ENCODE measurements at places on chromosomes 4 and X.

- no peak for DNase-seq
These were observed 1390.0 kb downstream of the STIM2 start for GRCh38 chr4:28250646-28251045.

- no peak for DNase-seq
These were observed 7.8 kb downstream of the ADH4 start for GRCh38 chr4:99136329-99136728.

DNA sequence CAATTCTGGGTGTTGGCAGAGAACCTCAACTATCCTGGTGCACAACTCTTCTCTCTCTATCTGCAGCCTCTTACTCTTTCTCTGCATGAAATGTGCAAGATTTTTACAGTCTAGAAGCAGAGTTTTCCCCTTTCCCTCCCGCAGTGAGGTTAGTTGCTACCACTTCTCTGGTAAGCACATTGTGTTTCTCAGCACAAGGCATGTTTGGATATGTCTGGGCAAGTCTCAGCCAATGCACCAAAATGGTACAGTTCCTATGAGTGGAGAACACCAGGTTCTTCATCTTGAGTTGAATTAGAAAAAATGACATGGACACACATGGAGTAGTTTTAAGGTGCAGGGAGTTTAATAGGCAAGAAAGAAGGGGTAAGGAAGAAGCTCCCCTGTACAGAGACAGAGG is 187.0 kb downstream of the CCNG2 start:
- no peak for DNase-seq

DNA sequence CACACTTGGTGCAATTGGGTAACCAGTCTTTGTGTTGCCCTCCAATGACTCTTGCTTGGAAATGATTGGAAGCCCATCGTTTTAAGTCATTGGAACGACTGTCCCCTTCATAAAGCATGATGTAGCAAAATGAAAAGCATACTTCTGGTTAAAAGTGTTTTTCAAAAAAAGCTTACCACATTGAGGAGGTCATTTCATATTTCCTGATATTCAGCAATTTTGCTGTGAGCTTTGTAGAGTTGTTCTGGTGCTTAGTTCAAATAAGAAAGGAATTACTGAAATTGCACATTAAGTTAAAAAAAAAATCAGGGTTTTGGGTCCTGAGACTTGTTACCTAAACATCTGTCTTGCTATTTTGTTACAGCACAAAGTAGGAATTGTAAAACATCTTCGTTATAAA is 51.8 kb downstream of the TBL1X start:
- DNase-seq: no peak

- DNase-seq: no peak
These were observed 10.1 kb downstream of the OTOP1 start for GRCh38 chr4:4216648-4217047.

- DNase-seq: no peak
These were observed 12.8 kb downstream of the TBC1D9 start for GRCh38 chr4:140743194-140743931.

DNA sequence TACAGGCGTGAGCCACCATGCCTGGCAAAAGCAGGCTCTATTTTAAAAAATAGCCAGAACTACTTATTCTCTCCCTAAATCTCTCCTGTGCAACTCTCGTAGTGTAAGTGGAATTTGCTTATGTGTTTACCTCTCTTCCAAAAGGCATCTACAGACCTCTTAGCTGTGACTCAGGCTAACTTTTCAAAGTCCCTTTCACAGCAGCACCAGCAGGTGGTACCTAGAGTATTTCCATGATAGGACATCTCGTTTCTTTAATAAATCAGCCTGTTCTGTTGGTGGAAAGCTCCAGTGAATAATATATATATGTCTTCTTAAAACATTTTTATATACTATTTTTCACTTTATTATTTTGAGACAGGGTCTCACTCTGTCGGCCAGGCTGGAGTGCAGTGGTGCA is 89.0 kb downstream of the NSUN7 start:
- DNase-seq: no peak

DNA sequence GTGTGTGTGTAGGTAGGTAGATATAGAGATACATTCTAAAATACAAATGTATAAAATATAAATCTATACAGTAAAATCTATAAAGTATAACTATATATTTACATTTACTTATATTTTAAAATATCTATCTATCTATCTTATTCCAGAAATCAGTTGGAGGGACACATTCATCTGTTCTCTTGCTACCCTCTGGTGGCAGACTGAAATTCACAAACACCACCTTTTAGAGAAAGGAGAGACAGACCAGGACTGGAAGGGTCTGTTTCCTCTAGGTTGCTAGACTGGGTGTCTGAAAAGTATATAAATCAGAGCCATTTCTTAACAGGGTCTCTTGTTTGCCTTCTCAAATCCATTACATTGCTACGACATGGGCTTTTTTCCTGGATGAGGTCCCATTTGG is 343.0 kb downstream of the OPHN1 start:
- DNase-seq: no peak

DNA sequence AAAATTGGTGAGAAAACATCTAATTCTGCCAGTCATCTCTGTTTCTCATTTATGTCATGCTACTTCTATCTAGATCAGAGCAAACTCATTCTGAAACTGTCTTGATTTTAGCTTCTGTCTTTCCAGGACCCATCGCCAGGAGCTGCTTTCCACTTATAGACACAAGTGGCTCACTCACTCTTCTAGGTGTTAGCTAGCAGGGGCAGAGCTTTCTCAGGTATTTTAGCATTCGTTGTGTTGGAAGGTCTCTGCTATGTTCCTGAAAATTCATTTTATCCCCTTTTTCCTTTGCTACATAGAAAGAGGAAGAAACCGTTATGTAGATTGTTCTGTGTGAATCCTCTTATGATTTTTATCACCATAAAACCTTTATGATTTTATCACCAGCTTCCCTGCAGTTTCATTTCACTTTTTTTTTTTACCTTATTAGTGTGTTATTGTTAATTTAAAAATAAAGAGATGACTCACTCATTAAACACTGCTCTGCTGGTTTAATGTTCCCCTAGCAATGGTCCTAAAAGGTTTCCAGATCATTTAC is 246.6 kb upstream of the AADAT start:
- DNase-seq: no peak

GRCh38 chr4:76055016-76055415 is 19.1 kb upstream of the CXCL11 start:
- no peak for DNase-seq

DNA sequence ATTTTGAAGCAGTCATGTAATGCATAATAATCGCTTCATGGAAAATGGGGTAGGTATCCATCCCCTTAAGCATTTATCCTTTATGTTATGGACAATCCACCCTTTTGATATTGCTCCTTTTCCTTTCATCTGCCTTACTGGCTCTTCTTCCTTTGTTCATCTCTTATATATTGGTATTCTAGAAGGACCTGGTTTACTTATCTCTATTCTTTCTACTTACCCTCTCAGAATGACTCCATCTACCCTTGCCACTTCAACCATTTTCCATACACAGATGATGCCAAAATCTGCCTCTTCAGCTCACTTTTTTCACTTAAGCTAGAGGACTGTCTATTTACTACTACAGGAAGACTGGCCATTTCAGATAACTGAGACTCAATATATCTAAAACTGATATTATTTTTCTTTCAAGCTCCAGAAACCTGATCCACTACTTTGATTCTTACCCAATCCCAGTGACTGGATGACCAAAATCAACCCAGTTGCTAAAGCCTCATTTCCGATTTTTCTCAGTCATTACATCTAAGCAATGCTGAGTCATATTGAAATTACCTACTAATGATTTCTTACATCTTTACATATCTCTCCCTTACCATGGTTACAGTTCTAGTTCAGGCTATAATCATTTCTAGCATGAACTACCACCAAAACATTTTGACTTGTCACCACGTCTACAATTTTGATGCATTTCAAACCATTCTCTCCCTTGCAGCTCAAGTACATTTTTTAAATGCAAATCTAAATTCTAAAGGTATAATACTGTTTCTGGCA is 93.7 kb downstream of the FAAH2 start:
- no peak for DNase-seq

DNA sequence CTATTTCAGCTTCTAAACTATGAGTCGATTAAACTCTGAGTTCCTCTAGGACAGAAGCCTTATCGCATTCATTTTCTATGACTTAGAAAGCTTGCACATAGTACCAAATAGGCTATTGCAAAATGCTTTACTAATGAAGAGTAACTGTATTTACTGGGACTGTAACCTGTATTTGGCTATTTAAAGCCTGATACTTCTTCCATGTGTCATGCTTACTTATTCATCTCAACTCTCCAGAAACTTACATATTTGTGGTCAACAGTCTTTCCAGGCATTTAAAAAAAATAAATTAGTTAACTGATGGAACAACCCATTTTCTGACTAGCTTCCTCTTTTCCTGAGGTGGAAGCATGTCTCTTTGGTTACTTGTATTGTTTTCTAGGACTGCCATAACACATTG is 467.9 kb downstream of the PCDH11X start:
- DNase-seq: no peak

- DNase-seq: no peak
These were observed 758 bp downstream of the SCFD2 start for GRCh38 chr4:53365121-53365485.

DNA sequence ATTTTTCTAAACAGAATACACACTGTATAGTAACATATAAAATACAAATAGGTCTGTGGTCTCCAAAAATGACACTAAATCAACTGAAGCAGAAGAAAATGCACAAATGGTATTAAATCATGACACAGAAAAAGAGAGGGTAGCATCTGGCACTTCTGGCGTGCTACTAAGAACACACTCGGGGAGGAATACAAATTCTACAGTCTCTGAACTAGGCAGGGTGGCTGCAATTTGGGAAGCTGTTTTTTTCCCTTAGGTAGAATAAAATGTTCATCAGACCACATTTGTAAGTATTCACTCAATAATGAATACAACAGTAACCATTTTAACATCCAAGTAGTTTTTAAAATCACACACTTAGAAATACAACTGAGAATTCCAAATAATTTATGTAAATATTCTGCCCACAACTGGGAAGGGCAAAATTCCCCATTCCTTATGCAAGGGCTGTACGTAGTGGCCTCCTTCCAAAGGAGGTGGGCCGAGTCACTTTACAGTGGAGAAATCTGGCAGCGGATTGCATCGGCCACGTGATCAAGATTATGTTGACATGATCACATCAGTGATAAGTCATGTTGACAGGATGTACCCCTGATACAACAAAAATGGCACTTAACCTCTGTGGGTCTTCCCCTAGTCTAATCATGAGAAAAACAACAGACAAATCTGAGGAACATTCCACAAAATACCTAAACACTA is 101.1 kb downstream of the TSPAN5 start:
- DNase-seq: no peak

DNA sequence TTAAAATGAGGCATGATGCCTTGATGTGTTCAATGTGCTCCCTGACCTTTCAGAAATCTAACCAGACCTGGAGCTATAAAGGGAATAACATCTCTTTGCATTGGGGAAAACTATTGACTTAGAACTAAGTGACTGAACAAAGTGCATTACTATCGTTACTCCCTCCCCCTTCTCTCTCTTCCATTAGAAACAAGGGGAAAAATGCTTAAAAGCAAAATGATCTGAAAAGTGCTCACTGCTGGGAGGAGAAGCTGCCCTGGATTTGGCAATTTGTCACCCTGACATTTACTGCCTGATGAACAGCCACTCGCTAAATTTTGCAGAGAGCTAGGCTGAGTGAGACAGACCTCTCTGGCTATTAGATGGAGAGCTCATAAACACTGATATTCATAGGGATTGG is 48.6 kb upstream of the PARM1 start:
- no peak for DNase-seq

- no peak for DNase-seq
These were observed 29.2 kb downstream of the EFHC2 start for GRCh38 chrX:44314259-44314734.

DNA sequence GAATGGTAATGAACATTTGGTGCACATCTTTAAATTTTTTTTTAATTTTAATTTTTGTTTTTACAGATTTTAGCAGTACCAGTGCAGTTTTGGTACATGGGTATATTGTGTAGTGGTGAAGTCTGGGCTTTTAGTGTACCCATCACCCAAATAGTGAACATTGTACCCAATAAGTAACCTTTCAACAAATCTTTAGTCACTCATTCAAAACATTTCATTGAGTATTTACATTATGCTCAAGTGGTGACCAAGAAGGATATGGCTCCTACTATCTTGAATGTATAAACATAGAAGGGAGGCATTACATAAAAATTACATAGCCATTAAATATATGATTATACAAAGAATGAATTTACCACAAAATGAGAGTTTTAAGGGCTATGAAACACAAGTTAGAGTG is 223.3 kb downstream of the SPRY1 start:
- no peak for DNase-seq

GRCh38 chr4:8440492-8441311 is at the start of the genes ACOX3 and TRMT44:
Gene ACOX3, minus strand, starts transcription at chr4:8440723. Its CDS starts 24,202 bp downstream, at chr4:8416521.
Gene TRMT44, plus strand, starts transcription at chr4:8440777. Its CDS starts 46 bp downstream, at chr4:8440823.
- peak; percentile 99 for DNase-seq

- DNase-seq: no peak
These were observed 15.6 kb downstream of the MAML3 start for GRCh38 chr4:140138428-140138827.

GRCh38 chrX:68462653-68463052 is 29.4 kb upstream of the OPHN1 start:
- no peak for DNase-seq

DNA sequence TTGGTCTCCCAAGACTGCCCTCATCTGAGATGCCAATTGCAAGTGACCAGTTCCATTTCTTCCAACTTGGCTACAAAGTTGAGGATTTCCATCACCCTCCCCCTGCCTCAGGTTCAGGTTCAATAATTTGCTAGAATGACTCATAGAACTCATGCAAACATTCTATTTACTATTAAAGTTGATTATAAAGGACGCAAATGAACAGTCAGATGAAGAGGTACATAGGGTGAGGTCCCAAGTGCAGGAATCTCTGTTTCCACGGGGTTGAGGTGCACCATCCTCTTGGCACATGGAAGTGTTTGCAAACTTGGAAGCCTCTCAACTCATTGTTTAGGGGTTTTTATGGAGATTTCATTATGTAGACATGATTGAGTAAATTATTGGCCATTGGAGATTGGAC is 41.0 kb downstream of the FGFBP1 start:
- DNase-seq: no peak

DNA sequence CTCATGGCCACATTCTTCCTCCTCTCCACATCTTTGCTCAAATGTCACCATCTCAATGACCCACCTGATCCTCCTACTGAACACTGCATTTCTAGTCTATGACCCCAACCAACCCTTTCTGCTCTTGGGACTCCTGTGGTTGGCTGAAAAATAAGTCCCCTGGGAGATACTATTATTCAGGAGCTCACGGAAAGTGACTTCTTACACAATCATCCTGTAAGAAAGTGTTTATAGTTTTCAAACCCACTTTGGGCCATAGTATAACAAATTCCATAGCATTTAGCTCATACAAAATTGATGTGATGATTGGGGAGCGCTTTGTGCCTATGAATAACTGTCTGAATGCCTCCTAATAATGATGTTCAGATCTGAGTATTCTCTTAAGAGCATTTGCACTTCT is 161.4 kb upstream of the HS3ST1 start:
- no peak for DNase-seq

DNA sequence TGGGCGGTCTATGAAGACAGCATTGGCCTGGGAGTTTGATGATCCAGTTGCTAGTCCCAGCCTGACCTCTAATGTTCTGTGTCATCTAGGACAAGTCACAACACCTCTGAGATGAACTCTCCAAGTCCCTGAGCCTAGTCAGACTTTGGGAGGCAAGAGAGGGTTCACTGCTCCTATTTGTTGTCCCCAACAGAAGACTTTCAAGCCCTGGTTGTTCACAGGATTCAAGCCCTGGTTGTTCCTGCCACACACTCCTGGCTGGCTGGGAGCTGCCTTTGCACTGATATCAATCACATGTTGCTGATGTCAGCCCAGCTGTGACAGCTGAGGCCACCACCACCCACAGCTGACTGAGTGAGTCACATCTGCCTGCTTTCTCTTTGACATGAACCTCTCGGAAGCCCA is 253.2 kb upstream of the RASGEF1B start:
- no peak for DNase-seq
